Esophagus squamous epithelium (tissue), 5 donors: ENCODE measurements at places on chromosomes 2 and 18.

- DNase-seq = no peak
Measured at GRCh38 chr2:85822766-85823165, 66.0 kb downstream of the ST3GAL5 start.

- DNase-seq = no peak
Measured at GRCh38 chr18:27871726-27872125, 305.2 kb downstream of the CDH2 start.

- DNase-seq = no peak
Measured at GRCh38 chr2:183243758-183244157, 119.5 kb downstream of the NUP35 start.

DNA sequence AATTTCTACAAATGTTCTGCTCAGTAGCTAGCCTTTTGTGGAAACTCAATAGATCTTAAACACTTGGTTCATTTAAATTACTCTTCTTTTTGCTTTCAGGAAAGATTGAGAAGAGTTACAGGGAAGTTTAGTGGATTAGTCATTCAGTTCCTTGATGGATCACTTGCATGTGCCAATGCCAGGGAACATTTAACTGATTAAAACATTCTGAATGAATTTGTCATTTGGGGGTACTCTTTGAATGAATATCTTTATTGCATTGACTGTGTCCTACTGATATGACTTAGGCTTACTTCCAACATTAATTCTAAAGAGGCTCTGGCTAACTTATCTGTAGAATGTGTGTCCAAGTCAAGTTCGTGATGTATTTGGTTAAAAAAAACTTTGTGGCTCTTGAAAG is 199.8 kb downstream of the PLCL1 start:
- no peak for DNase-seq

GRCh38 chr2:106770986-106771385 is 115.0 kb downstream of the ST6GAL2 start:
- DNase-seq = no peak

DNA sequence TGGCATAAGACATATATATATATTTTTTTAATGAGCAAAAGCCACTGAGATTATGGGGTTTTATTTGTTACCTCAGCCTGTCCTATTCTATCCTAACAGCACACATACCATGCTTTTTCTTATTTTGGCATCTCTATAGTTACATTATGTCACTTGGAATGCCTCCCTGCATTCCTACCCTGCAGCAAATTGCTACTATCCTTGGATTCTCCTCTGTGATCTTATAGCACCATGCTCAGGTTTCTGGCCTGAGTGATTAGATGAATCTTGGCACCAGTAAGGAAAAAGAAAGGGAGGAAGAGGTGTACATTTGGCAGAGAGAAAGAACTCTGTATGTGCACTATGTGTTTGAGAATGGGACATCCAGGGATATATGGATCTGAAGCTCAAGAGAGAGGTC is 86.3 kb upstream of the PELI1 start:
- DNase-seq = no peak

DNA sequence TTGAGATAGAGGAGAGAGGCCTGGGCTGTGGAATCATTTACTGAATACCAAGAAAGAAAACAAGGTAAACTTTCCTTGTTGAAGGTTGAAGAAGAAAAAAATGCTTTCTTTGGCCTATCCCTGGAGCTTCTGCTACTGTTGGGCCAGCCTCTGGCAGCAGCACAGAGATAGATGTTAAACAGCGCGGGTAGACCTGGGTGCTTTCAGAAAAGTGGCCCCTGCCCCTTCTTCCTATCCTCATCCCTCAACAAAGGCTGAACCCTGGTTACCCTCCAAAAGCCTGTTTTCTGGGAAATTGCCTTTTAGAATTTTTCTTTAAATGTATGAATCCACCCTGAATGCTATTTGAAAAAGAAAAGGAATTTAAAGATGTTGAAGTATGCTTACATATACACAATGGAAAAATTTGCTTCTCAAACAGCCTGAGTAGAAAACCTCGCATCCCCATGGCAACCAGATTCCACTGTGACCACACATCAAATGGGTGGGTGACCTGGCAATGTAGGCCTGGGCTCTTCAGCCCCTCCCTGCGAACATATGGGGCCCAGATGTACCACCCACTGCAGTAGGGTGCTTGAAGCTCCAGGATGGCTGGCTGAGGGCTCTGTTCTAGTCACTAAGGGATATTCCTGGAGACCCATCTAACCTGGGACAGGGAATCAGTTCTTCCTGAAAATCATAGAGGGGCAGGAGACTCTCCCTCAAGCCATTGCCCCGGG is 23.4 kb upstream of the CHRNA1 start:
- no peak for DNase-seq
